ENCODE measurements at places on chromosomes 7 and 10. TPM values are rescaled to one million over a fixed set of nuclear protein-coding genes. Genes with fewer than 3 reads are reported as not detected.

DNA sequence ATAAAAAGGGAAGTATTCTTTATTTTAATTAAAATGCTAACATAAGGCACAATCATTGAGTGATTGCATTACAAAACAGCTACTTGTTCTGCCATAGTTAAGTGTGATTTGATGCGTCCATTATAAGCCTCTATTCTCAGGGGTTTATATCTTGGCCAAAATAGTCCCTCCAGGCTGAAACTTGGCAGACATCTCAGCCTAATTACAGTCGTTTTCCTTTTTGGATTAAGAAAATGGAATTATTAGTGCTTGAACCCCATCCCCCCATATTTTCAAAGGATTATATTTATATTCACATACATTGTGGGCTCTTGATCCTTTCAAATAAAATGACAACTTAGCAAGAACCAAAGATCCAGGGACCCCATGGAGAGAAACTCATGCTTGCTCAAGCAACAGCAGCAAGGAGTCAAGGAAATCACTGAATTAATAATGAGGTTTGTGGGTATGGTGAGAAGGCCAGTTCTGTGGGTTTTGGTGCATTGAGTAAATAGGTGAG lies 66.7 kb upstream of the NEUROD6 start:
- DNase-seq = no peak

The VPS37D gene
- total RNA-seq = 0.87 TPM

The NPFFR1 gene
- total RNA-seq = not detected

The SLK gene
- 17.8 TPM for total RNA-seq

GRCh38 chr7:133003052-133003910 lies 78.6 kb downstream of the CHCHD3 start:
- DNase-seq = no peak
